CD4-positive, alpha-beta T cell treated with Interleukin-12 subunit alpha and Interleukin-12 subunit beta, for 1 hour (primary cell): ENCODE measurements at places on chromosomes 6 and 20.

DNA sequence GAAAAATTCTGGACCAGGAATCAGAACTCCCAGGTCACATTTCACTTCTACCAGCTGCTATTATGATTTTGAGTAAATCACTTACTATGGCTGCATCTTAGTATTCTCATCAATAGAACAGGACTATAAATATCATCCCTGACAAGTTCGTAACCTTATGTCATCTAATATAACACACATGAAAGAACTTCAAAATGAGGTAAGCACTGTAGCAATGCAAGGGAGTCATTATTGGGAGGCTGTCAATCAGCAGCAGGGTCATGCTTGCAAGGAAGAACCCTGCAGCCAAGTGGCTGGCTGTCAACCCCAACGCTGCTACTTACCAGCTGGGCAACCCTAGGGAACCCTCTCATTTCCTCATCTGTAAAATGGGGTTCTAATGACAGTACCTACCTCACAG, 123.3 kb upstream of the B3GAT2 start:
- no peak for DNase-seq

DNA sequence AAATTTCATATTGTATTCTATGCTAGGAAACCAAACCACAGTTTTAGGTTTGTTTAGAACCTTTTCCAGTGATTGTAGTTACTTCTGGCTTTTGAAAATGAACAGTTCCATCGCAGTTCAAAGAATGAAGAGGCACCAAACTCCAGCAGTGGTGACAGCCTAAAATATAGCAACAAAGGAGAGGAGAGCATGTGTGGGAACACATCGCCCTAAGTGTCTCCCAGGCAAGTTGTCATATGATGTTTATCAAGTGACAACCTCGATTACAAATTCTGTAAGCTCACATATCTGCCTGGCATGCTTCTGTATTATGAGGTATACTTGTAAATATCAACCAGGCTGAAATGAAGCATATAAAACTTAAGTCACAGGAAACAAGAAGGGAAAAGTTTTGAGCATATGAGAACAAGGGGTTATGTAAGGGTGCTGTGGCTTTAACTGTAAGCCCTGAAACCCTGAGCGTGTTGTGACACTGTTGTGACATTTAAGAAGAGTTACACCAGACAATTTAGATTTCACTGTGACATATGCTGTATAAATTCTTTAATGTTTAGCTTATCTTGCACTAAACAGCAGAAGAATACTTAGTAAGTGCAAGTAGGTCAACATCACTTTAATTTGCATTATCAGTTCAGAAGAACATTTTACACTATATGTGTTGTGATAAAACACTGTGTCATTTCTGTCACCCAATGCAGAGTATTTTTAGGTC, 29.1 kb upstream of the FBXL4 start:
- no peak for DNase-seq

DNA sequence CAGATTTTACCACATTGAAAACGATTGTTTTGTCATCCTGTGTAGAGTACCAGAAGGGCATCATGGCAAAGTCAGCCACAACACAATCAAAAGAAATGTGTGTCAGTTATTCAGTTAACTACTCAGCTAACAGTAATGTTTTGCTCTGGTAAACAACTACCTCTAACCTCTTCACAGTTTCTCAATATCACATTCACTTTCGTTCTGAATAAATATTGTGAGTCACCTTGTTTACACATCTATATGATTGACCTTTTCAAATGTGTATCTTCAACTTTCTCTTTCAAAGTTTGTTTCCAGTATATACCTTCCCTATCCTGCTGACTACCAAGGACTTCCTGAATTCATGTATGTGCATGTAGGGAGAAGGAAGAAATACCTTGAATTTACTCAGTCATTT, 216.6 kb upstream of the UFL1 start:
- DNase-seq, result no peak

GRCh38 chr6:169700296-169700695, 1.5 kb downstream of the WDR27 start:
- DNase-seq, result no peak

GRCh38 chr6:34679552-34680253, 16.9 kb downstream of the ILRUN start:
- no peak for DNase-seq

DNA sequence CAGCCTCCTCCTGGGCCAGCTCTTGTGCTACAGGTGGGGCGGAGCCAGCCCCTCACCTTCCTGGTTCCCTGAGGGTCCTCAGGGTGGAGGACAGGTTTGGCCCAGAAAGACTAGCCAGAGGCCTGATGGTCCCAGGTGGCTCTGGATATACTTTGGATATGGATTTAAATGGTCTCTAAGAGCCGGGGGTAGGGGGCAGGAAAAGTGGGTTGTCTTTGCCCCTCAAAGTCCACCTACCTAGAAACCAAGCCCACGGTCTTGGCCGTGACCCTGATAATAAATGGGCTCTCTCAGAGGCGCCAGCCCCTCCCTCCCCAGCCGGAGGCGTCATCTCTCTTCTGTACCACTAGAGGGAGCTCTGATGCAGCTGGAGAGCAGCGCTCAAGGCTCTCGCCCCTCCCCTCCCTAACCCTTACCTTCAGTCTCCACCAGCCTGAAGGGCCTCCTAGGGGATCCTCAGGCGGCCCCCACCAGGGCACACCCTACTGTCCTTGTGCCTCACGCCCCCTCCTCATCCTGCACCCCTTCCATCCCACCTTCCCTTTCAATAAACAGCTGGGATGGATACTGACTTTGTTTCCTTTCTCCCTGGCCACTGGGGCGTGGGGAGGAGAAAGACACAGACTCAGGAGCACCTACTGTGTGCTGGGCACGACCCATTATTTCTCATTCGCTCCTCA, 7.5 kb downstream of the NRSN2 start:
- peak; percentile 86 for DNase-seq

DNA sequence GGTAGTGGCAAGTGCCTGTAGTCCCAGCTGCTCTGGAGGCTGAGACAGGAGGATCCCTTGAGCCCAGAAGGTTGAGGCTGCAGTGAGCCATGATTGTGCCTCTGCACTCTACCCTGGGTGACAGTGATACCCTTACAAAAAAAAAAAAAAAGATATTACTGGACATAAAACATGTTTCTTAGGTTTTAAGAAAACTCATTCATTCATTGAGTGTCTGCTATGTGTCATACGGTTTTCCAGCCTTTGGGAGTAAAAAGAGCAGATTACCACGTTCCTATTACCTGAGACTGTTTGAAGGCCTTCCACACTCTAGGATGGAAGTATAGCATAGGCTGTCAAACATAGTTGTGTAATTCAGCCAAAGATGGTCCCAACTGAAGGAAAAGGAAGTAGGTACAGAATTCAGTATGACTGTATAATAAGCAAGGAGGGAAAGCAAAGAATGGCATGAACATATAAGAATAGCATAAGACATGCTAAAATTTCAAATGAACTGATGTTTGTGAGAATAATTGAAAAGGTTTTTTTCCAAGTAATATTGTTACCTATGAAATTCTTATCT, 22.0 kb downstream of the STXBP5 start:
- no peak for DNase-seq

DNA sequence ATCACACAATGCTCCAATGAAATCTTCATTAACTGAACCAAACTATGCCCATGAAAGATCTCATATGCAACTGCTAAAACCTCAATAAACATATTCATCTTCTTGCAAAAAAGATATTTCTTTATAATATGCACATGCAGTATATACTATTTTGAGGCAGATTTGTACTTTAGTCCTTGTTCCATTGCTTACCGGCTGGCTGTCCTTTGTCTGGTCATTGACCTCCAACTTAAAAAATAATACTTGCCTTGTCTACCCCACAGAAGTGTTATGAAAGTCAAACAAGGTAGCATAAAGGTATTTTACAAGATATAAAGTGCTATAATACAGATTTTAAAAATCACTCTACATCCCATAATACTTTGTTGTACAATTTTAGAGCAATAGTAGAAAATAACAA, 88.3 kb downstream of the ATG5 start:
- DNase-seq, result no peak

GRCh38 chr6:132934496-132934895, 120.1 kb downstream of the RPS12 start:
- no peak for DNase-seq

DNA sequence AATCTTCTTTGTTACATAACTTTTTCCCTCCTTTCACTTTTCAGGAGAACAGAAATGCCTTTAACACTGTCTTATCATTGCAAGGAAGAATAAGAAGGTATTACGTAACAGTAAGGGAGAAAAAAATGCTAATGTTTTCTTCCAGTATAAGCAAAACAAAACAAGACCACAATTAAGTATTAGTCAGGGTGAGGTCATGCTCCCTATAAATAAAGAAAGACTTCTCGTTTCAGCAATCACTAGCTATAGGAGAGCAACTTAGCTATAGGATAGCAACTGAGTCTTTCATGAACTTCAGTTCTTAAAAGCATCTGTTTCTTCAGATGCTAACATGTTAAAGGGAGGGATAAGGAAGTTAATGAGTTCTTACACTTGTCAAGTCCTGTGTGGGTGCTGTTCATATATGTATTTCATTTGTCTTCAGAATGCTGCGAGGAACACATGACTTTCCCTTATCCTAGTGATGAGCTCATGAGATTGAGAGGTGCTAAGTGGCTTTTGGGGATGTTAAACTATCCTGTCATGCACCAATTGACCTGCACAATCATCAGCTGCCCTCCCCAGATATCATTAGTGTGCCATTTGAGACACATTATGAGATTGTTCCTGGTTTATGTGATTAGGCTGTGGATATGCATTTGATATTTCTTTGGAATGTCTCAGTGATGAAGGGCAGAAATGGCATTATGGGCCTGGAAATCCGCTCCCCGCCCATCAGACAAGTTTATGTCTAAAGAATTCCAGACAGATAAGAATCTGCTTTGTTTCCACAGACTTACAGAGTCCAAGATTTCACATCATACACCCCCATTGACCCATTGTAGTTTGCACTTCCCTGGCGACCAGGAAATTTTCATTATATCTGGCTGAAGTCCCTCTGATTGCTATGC, 37.5 kb downstream of the LAMA4 start:
- DNase-seq, result no peak

DNA sequence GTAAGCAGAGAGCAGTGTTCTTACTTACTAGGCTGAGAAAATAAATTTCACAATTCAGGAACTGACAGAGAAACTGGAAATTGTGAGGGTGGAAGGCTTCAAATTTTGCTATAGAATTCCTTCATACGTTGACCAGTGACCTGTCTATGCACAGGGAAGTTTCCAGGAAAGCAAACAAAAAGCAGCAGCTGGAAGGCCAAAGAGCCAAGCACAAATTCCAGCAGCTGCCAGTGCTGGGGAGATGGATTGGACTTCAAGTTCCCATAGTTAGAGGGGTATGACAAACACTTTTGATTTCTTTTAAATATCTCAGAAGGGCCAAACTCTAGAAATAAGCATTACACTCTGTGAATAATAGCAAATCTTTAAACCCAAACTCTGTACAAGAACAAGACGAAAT, 299.1 kb upstream of the KCNQ5 start:
- no peak for DNase-seq

DNA sequence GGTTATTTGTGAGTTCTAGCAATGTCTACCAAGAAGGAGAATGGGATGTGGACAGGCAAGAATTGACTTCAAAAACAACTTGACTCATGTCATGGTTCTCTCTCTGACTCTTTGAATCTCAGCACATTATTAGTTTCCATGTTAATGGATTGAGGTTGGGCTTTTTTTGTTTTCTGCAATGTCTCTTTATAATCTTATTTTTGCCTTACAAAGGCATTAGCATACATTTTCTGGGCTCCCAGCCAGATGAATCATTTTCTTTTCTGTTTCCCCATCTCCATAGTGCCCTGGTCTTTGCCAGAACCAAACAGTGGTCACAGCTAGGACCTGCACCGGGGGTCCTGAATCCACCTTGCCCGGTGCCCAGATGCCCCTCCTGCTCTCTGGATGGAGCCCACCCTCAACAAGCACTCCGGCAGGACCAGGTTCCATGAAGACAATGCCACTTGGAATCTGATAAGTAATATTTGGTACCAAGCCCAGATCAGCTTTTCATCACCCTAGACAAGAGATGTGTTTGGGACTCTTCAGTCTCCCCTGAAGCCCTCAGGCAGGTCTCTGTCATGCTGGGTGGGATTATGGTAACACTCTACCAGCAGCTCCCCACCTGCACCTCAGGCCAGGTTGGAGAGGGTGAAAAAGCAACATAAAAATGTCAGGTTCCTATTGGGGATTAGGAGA, 266.7 kb upstream of the SULF2 start:
- no peak for DNase-seq

- no peak for DNase-seq
Measured at GRCh38 chr6:165854061-165854862, 191.2 kb upstream of the PDE10A start.

DNA sequence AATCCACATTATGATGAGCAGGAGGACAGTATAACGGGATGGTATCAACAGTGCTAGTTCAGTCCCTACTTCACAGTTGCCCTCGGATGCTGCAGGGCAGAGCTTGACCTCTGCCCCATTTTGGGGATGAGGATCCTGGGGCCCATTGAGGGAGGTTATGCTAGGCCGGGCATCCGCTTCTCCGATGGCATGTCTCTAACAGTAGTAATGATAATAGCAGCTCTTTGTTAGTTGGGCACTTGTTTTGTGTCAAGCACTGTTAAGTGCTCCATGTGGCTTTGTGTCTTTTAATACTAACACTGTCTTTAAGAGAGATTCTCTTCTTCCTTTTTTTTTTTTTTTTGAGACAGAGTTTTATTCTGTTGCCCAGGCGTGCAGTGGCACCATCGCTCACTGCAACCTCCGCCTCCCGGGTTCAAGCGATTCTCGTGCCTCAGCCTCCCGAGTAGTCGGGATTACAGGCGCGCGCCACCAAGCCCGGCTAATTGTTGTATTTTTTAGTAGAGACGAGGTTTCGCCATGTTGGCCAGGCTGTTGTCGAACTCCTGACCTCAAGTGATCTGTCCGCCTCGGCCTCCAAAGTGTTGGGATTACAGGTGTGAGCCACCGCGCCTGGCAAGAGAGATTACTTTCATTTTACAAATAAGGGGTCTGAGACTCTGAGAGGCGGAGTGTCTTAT, 1.1 kb downstream of the MAPRE1 start:
- DNase-seq, result no peak

GRCh38 chr6:85464722-85465150, 14.9 kb downstream of the NT5E start:
- no peak for DNase-seq
